Activated gamma-delta T cell treated with anti-CD3 and anti-CD28 coated beads, Interleukin-2, amount 50 U/mL, for 16 hours (primary cell): ENCODE measurements at places on chromosomes 6 and 20.

DNA sequence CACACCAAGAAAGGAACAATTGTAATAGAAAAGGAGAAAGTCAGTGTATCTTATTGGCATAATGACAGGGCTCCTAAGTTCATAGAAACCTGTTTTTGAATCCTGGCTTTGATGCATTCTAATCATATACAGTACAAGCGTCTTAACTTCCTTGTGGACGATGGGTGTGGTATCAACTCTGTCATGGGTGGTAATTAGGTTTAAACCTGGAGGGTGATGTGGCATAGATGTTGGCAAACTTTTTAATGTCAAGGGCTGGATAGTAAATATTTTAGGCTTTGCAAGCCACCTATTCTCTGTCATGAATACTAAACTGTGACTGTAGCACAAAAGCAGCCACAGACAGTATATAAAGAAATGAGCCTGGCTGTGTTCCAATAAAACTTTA lies 138.7 kb upstream of the EDN1 start:
- no peak for DNase-seq

GRCh38 chr20:49694450-49695071 lies 19.1 kb downstream of the B4GALT5 start:
- DNase-seq: no peak

- no peak for DNase-seq
These were observed 65.2 kb downstream of the STX11 start for GRCh38 chr6:144215402-144215931.

GRCh38 chr6:130598021-130598989 lies 228.9 kb upstream of the SMLR1 start:
- DNase-seq: no peak

- DNase-seq: no peak
These were observed 97.4 kb downstream of the IRF4 start for GRCh38 chr6:489001-489400.
